PC-3 (cell line): ENCODE measurements at places on chromosomes 1 and 21. TPM values are rescaled to one million over a fixed set of nuclear protein-coding genes. Genes with fewer than 3 reads are reported as not detected.

The ANXA9 gene
- 0.18 and 0.75 TPM in 2 replicates for total RNA-seq

The OR2M3 gene
- total RNA-seq = not detected in 2 replicates

The ANKRD34A gene
- total RNA-seq = 0.29 and 2.8 TPM in 2 replicates

The TCHH gene
- not detected in 2 replicates for total RNA-seq

The LRRC71 gene
- 0.11 TPM in 1 of 2 replicates, not detected in the other for total RNA-seq

The MYBPH gene
- total RNA-seq = not detected in 2 replicates

The AADACL3 gene
- not detected in 2 replicates for total RNA-seq

The LBR gene
- 35.1 and 42.0 TPM in 2 replicates for total RNA-seq

The RUNX3 gene
- 2.8 and 3.7 TPM in 2 replicates for total RNA-seq

The TMEM240 gene
- total RNA-seq = 0.87 and 2.0 TPM in 2 replicates

The S100A4 gene
- total RNA-seq = 32.2 and 55.8 TPM in 2 replicates

The SIK1 gene
- total RNA-seq = 107 and 148 TPM in 2 replicates

The C4BPA gene
- total RNA-seq = not detected in 2 replicates

The KIF14 gene
- 23.6 and 23.7 TPM in 2 replicates for total RNA-seq

The IRF6 gene
- 61.6 and 65.7 TPM in 2 replicates for total RNA-seq

The POLR3GL gene
- total RNA-seq = 3.7 and 8.4 TPM in 2 replicates

The C1orf185 gene
- total RNA-seq = not detected in 2 replicates

The SLC44A3 gene
- 6.3 and 9.2 TPM in 2 replicates for total RNA-seq

The SORT1 gene
- 9.2 and 14.3 TPM in 2 replicates for total RNA-seq

The CD53 gene
- total RNA-seq = not detected in 2 replicates

The ZYG11A gene
- 0.40 and 0.47 TPM in 2 replicates for total RNA-seq

The RGS18 gene
- total RNA-seq = not detected in 2 replicates

The NBPF4 gene
- total RNA-seq = 0.07 TPM in 1 of 2 replicates, not detected in the other

The SLC30A7 gene
- total RNA-seq = 20.4 and 24.0 TPM in 2 replicates

The AK5 gene
- total RNA-seq = 3.4 and 3.8 TPM in 2 replicates

The KLHL20 gene
- 46.2 and 46.4 TPM in 2 replicates for total RNA-seq

The SLC50A1 gene
- 59.2 and 75.2 TPM in 2 replicates for total RNA-seq

The FCRL2 gene
- not detected in 2 replicates for total RNA-seq

The MR1 gene
- 3.4 and 4.4 TPM in 2 replicates for total RNA-seq

The CXADR gene
- total RNA-seq = 11.2 and 11.5 TPM in 2 replicates

The NUAK2 gene
- 3.8 and 4.8 TPM in 2 replicates for total RNA-seq

The SLC35D1 gene
- total RNA-seq = 5.3 and 6.1 TPM in 2 replicates

The CFHR3 gene
- not detected in 2 replicates for total RNA-seq

The CASQ2 gene
- 0.17 TPM in 1 of 2 replicates, not detected in the other for total RNA-seq

The NLRP3 gene
- total RNA-seq = 0.35 and 0.40 TPM in 2 replicates

The SLC16A4 gene
- 0.22 and 0.29 TPM in 2 replicates for total RNA-seq

The IL12RB2 gene
- total RNA-seq = 0.81 TPM in 1 of 2 replicates, not detected in the other

The RAP1GAP gene
- total RNA-seq = 12.1 and 12.3 TPM in 2 replicates

The JAM2 gene
- total RNA-seq = not detected in 2 replicates

The NTMT2 gene
- total RNA-seq = not detected in 2 replicates

The PRAMEF26 gene
- not detected in 2 replicates for total RNA-seq

The DNTTIP2 gene
- 47.8 and 47.9 TPM in 2 replicates for total RNA-seq

The IVL gene
- total RNA-seq = 0.55 and 1.0 TPM in 2 replicates
